Activated B cell treated with CpG ODN at 0.5 μM for 24 hours (primary cell): ENCODE measurements at places on chromosomes 3 and 15.

- no peak for DNase-seq
These were observed 105.7 kb downstream of the IGF1R start for GRCh38 chr15:98753726-98754656.

DNA sequence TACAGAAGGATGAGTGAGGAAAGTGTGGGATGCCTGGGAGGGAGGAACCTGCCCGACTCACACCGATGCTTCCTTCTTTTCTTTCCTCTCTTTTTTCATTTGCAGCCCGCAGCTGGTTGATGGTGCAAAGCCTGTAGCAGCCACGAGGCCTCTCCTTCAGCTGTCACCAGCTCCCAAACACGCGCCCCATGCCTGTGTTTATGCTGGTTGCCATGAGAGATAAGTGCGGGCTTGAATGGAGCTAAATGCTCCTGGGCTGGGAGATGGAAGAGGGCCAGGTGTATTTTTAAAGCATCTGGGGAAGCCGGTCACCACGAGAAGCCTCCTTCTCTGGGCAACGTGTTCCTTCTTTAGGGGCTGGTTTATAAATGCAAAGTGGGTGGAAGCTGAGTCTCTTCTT lies 9.3 kb downstream of the COLQ start:
- DNase-seq = no peak

- DNase-seq = no peak
These were observed 22.6 kb downstream of the SLC51A start for GRCh38 chr3:196238612-196239560.

DNA sequence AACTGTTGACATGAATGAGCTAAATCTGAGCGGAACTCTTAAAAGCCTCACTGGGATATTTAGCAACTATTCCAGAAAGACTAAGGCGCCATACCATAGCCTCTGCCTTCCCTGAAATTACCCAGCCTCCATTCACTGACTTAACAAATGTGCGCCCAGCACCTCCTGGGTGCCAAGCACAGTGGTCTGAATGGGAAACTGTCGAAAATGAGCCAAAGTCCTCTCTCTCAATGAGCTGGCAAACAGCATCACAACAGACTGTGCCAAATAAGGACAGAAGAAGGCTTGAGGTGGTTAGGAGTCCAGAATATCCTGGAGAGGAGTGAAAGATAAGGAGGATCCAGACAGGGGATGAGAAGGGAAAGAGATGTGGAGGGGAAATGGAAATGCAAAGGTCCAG lies 332.4 kb downstream of the MAGI1 start:
- no peak for DNase-seq

- no peak for DNase-seq
These were observed 38.8 kb downstream of the SAXO2 start for GRCh38 chr15:82301296-82302016.

DNA sequence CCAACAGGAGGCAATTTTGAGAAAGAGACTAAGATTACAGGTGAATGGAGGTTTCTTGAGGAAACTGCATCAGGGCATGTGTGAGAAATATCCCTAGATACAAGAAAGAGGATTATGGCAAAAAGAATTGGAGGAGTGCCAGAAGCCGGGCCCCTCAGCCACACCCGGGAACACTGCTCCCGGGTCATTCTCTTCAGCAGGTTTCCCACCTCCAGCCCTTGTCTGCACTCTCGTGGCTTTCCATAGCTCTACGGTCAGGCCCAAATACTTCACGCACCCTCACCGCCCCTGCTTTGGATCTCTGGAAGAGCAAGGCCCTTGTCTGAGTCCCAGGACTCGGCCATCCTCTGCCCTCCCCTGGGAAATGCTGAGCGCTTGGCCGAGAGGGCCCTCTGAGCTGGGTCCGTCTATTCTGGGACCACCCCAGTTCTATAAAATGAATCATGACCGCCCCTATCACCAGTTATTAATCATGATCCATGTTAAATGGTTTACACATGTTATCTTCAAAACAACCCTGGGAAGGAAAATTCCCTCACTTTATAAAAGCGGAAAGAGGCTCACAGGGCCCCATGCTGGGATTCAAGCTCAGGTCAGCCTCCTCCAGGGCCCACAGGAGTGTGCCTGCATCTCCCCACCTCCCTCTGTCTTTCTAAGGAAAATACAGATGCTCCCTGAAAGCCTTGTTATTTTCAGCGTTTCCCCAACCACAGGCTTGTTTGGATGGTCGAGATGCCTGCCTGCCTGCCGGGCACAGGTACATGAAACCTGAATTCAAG lies 38.8 kb upstream of the SPTBN5 start:
- no peak for DNase-seq

DNA sequence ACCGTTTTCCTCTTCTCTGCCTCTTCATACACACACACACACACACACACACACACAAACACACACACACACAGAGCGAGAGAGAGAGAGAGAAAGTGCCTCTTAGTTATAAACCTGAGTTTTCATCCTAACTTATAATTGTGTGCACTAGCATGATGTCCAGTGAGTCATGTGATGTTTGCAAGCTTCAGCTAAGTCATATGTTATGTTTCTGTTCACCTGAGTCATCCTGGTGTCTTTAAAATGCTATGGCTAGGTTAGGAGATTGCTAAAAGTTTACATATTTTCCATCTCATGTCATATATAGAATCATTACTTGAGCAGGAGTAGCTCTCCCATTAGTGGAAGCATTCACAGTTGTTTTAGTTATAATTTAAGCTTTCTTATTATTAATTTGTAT lies 155.8 kb downstream of the EPHA6 start:
- no peak for DNase-seq

GRCh38 chr3:118057086-118057485 lies 977.6 kb downstream of the IGSF11 start:
- DNase-seq = no peak

DNA sequence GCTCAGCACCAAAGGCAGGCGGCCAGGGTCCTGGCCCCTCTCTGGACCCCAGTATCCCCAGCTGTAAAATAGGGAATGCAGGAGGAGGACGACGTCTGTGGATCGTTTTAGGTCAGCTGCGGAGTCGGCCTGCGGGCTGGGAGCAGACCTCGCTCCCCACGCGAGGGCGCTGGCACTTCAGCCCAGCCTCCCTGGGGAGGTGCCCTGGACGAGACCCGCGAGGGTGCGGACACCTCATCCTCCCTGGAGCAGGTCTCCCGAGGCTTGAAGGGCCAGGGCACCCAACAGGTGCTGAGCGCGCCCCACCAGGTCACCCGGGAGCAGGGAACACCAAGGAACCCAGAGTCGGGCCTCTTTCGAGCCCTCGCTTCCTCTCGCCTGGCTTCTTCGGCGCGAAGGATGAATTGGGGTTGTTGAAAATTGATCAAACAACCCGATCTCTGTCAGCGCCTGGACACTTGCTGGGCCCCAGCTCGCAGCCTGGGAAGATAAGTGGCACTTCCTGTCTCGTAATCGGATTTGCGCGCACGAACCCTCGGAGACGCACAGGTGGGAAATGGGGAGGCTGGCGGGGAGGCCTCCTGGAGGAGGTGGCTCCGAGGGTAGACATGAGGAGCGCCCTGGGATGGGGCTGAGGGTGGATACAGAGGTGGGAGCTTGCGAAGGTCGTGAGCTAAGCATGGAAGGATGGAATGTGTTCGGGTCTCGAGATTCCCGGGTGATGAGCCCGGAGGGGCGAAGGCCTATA lies 588 bp upstream of the VIPR1 start:
- DNase-seq = peak; percentile 61

DNA sequence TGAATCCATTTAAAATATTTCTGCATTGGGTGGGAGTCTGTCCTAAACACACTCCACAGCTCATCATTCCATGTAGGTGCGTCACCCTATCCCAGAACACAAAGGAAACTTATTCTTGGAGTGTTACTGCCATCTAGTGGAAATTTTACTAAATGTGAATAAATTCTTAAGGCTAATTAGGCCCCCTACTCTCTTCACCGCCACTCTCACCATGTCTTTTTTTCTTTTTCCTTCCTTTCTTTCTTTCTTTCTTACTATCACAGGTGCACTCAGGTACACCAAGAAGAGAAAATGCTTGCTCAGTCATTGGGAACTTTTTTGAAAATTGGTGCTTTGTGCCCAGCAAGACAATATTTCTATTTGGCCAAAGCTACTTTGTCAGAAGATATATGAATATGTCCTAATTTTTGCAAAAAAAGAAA lies 26.4 kb upstream of the ATP8B4 start:
- no peak for DNase-seq

DNA sequence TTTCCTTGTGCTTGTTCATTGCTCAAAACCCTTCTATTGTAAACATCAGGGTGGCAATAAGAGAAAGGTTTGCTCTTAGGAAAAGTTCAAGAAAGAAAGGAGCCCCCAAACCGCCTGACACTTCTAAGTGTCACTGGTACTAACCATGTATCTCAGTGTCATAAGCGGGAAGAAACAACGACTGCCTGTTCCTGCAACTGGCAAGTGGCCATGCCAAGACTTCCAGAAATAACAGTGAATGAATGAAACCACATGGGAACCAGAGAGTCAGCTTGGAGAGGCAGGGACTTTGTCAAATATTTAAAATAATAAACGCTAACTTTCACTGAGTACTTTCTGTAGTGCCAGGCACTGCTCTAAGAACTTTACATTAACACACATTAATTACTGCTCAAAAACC lies 1.1 kb downstream of the PLSCR2 start:
- DNase-seq = no peak

- no peak for DNase-seq
These were observed 114.6 kb downstream of the SLCO3A1 start for GRCh38 chr15:91967935-91968606.

- DNase-seq = peak; percentile 40
These were observed at the start of gene TM6SF1 for GRCh38 chr15:83106994-83107840. TSS of gene TM6SF1 (plus strand) at chr15:83107645. CDS start at chr15:83107681, 36 bp downstream.

GRCh38 chr3:151816091-151816604 lies 2.2 kb downstream of the AADAC start:
- DNase-seq = no peak

DNA sequence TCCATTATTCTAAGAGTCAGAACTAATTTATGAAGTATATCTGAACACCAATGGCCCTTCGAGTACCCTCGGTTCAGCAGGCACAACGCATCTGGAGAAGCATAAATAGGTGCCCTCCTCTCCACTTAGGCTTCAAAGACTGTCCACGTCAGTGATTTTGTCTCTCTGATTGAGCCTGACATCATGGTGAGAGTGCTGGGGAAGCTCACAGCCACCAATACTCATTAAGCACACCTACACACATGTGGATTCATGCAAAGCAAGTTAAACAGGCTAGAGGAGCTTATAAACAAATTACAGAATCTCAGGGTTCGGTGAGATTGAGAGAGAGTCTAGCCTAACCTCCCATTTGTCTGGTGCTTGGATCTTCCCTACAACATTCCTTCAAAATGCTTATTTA lies 3.6 kb downstream of the CLDN1 start:
- DNase-seq = no peak

DNA sequence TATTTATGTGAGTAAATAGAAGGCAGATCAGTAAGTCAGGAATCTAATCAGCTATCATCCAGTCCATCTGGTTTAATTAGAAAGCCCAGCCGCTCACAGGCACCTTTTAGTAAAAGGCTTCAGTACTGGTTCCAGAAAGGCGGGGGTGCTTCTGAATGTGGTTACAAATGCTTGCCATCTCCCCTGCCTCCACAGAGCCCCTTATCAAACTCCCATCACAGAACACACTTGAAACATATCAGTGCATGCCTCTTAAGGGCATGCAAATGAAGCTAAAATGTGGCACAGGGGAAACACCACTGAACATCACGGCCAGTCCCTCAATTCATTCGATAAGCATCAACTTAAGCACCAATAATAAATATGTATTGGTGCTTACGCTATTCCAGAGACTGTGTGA lies 261.4 kb downstream of the RORA start:
- DNase-seq = no peak

DNA sequence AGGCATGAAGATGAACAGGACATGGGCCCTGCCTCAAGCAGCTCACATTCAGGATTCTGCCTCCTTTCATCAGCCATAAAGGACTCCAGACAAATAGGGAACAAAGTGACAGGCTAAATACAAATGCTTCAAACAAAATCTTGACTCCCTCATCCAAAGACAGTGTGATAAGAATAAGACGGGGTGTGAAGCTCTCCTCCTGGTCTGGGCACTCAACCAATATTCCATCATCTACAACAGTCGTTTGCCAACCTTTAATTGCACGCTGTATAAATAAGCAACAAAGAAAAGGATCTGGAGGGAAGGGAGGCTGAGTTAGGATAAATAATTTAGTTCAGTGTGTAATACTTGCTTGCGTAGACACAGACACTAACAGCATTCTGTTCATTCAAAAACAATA lies 5.4 kb downstream of the CCDC54 start:
- no peak for DNase-seq

DNA sequence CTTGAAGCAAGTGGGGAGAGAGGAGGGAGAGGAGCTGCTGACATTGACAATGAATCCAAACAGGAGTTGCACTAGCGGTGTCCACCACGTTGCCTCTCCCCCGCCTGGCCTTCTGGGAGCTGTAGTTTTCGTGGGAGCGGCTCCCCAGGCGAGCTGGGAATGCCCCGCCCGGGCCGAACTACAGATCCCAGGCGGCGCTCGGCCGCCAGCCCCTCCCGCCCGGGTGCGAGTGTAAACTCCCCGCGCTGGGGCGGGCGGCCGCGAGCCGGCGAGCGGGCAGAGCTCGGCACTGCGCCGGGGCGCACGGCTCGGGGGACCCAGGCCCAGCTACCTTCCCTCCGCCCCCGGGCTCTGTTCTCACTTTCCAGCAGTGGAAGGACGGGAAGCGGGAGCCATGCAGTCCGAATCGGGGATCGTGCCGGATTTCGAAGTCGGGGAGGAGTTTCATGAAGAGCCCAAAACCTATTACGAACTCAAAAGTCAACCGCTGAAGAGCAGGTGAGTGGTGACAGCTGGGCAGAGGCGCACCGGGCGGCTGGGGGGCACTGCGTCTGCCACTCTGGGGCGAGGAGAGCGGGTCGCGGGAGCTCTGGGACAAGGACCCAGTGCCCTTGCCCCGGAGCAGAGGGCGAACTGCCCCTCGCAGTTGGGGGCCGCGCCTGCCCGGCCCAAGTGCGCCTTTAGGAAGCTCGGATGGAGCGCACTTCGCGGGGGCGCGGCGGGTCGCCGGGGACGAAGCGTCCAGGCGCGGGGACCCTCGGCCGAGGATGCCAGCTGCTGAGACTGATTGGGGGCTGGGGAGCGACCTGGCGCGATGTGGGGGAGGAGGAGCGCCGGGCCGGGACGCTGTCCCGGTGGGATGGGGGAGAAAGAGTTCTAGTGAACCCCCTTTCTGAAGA lies at the start of gene MITF:
TSS of gene MITF (plus strand) at position 261 of the 899 bp plus-strand sequence. CDS start at position 395, 134 bp downstream.
- no peak for DNase-seq

DNA sequence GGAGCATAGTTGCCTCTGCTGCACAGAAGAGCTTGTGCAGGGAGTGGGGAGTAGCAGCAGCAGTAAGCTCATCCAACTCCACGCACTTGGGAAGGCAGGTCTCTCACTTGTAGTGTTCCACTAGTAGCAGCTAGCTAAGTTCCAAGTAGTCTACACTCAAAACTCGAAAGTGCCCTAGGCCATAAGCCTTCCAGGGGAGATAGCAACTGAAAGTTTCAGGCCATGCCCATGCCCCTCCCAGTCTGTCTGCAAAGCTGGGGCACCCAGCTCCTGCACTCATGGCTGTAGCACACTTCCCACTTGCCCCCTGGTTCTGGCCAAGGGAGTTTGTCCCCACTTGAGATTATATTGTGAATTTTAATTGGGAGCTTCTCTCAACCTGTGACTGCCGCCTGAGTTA lies 57.5 kb downstream of the MFSD1 start:
- DNase-seq = no peak

- DNase-seq = no peak
These were observed 406.3 kb downstream of the SOX2 start for GRCh38 chr3:182118066-182118465.

GRCh38 chr3:55042591-55042990 lies 114.7 kb upstream of the LRTM1 start:
- DNase-seq = no peak
